ENCODE measurements at places on chromosomes 5 and 9.

GRCh38 chr9:88075966-88076285 is 62.3 kb downstream of the SPATA31C2 start:
- DNase-seq: peak; percentile 15

DNA sequence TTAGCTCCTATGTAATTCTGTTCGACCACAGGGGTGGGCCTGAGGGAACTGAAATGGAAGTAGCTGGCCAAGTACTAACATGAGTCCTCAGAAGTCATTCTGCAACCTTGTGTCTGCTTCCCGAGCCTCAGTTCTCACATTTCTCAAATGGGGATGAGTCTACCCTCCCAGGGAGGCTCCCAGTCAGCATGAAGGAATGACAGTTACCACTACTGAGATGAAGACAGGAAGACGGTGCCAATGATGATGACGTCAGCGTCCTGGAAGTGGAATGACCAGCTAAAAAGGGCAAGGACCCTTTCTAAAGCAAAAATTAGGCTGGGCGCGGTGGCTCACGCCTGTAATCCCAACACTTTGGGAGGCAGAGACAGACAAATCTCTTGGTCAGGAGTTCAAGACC is 6.8 kb downstream of the PIP5KL1 start:
- peak; percentile 96 for DNase-seq

DNA sequence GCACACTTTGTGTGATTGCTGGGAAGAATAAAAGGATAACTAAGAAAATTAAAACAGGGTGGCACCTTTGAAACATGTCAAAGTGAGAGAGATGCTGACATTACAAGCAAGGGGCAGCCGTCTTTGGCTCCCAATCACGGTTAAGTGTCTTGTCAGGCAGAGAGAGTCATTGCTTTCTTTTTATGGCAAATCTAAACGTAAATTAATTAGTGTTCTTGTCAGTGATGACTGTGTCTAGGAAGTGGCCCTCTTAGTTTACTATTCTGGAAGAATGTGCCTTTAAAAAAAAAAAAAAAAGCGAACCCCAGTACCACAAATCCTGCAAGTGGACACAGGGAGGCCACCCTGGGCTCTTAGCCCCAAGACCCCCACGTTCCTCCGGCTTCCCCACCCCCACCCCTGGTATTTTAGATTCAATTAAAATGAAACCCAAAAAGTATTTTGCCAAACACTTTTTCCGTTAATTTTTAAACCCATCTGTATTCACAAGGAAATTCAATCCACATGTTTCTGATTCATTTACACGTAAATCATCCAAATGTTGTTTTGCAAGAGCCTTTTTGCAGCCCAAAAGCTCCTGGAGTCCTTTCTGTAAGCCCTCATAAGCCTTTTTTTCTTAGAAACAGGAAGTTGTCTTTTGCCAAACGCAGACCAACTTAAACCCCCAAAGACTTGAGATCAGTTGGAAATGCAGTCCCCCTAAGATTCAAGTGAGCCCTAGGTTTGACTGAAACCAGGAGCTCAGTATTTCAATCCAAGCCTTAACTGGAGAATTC is 399.3 kb downstream of the EBF1 start:
- DNase-seq: no peak

DNA sequence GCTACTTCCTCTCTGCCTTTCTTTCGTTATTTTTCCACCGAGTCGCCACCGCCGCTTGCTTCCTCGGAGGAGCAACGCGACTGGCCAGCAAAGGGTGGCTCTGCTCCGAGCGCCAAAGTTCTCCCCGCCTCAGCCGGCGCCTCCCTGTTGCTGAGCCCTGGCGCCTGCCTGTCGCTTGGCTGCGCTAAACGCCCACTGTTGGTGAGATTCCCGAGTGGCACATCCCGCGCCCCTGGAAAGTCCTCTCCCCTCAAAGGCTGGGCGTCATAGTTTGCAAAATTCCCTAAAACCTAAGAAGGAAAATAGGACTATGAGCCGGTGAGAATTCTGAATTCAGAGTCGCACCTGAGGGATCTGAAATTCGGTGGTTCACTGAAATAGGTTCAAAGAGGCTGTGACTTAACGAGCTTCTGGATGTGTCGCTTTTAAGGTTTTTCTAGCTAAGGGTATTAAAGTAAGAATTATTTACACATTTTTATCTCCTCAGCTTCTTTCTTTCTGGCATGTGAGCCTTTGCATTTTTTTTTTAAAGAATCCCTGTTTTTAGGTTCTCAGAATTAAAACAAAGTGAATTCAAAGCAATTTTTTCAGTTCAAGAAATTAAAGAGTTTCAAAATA is at the start of gene GRIN3A:
GRIN3A (minus strand) TSS at position 82 of the 618 bp plus-strand sequence. CDS start 668 bp downstream, outside the sequence.
- no peak for DNase-seq

DNA sequence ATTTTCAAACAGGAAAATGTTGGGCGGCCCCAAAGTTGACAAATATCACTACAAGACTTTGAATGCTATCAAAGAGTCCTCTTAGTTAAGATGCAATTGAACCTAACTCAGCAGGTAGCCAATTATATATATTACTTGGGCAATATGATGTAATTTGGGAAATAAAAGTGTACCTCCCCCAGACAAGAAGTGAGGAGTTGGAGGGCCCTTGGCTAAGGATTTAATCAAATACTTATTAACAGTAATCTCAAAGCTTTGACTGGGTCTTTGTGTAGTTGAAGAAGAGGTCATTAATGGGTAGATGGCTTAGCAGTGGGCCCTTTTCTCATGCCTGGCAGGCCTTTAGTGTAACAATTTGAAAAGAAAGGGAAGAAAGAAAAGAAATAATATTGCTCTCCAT is 599.0 kb downstream of the CSNK1G3 start:
- no peak for DNase-seq

GRCh38 chr5:116616876-116617275 is 42.3 kb upstream of the SEMA6A start:
- DNase-seq: no peak

GRCh38 chr5:179533907-179534306 is 16.4 kb upstream of the RUFY1 start:
- DNase-seq: no peak

GRCh38 chr9:101524371-101524770 is 9.3 kb upstream of the RNF20 start:
- DNase-seq: no peak

DNA sequence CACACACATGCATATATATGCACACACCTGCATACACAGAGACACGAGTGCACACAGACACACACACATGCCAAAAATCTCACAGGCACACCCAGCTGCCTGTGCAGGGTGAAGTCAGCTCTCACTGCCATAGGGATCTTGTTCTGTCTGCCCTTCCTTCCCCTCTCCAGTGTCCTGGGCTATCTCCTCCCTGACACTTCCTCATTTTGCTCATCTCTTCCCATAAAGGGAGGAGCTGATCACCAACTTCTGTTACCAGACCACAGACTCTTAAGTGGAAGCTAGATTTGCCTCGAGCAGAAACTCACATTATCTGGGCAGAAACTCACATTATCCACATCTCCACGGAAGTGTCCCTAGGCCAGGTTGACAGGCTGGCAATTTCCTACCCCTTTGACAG is 28.7 kb downstream of the LCP2 start:
- no peak for DNase-seq

DNA sequence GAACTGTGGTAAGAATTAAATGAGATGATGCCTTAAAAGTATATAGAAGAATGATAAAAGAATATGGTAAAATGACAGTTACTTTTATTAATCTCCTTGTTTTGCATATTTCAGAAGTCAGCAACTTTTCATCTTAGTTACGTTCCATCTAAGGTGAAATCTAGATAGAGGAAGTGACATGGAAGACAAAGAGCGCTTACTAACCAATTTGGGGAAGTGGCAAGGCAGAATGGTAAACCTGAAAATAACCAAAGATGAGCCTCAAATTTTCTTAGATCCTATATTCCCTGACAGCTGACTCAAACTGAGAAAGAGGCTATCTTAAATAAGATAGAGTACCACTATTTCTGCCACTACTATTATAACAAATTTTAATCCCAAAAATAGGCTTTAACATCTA is 52.5 kb downstream of the FGF10 start:
- DNase-seq: no peak

- no peak for DNase-seq
These were observed 231.7 kb upstream of the CDH12 start for GRCh38 chr5:23084815-23085214.

GRCh38 chr5:100827481-100827889 is 75.6 kb downstream of the ST8SIA4 start:
- DNase-seq: peak; percentile 15

GRCh38 chr5:57499262-57500050 is 16.8 kb upstream of the ACTBL2 start:
- peak; percentile 70 for DNase-seq

DNA sequence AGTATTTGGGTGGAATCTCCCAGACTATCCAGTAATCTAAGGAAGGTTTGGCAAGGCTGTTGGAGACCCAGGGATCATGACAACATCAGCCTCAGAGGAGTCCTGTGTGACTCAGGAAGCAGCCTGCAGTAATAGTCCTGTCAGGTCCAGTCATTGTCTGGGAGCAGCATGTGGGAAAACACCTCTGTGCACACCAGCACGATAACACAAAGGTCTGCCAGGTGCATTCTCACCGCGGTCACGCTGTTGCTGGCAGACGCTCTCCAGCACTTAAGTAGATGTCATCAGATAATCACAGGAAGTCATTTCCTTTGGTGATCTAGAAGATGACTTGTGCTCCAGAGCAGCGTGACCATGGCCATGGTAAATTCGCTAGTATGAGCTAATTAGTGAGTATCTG is 99.2 kb upstream of the IQGAP2 start:
- DNase-seq: no peak

- DNase-seq: no peak
These were observed 246.0 kb downstream of the CWC27 start for GRCh38 chr5:65014769-65015168.

DNA sequence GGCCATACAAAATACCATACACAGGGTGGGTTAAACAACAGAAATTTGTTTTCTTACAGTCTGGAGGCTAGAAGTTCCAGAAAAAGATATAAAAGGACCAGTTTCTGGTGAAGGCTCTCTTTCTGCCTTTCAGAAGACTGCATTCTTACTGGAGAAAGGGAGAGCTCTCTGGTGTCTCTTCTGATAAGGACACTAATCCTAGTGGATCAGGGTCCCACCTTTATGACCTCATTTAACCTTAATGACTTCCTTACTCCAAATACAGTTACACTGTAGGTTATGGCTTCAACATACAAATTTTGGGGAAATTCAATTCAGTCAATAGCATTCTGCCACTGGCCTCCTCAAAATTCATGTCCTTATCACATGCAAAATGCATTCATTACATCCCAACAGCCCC is 351.9 kb upstream of the POU5F2 start:
- no peak for DNase-seq

DNA sequence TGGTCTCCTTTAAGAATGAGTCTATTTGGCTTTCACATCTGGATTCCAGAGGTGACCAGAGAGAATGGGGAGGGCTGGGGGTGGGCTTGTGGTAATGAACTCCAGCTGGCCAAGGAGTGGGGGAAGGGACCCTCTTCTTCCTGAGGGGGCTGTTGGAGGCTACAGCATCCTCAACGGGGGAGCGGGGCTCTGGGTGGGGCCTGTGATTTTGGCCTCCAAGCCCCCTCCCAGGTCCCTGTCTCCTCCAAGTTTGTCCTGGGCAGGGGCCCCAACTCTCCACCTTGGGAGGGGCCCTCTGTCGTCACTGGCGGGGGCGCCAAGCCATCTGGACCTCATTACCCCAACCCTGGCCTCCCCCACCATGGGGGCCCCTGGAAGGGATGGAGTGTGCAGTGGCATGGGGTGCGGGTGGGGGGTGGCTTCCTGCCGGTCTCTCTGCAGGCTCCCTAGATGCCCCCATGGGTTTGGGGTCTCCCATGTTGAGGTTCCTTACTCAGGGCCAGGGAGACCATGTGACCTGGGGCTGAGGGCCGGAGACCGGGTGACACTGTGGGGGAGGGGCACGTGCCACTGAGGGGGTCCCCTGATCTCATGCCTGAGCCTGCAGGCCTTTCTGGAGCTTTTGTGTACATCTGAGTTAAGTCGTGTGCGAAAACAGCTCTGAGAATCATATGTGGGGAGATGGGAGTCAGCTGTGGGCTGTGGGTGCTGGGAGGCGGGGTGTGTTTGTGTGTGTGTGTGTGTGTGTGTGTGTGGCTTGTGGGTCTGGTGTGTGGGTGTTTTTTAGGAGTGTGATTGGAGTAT is 32.4 kb downstream of the GOLGA2 start:
- no peak for DNase-seq

- no peak for DNase-seq
These were observed 1.5 kb downstream of the WHRN start for GRCh38 chr9:114503522-114504340.

GRCh38 chr5:115553082-115553481 is 8.5 kb upstream of the FEM1C start:
- no peak for DNase-seq

- DNase-seq: no peak
These were observed 141.3 kb downstream of the SCAMP1 start for GRCh38 chr5:78501411-78502352.

DNA sequence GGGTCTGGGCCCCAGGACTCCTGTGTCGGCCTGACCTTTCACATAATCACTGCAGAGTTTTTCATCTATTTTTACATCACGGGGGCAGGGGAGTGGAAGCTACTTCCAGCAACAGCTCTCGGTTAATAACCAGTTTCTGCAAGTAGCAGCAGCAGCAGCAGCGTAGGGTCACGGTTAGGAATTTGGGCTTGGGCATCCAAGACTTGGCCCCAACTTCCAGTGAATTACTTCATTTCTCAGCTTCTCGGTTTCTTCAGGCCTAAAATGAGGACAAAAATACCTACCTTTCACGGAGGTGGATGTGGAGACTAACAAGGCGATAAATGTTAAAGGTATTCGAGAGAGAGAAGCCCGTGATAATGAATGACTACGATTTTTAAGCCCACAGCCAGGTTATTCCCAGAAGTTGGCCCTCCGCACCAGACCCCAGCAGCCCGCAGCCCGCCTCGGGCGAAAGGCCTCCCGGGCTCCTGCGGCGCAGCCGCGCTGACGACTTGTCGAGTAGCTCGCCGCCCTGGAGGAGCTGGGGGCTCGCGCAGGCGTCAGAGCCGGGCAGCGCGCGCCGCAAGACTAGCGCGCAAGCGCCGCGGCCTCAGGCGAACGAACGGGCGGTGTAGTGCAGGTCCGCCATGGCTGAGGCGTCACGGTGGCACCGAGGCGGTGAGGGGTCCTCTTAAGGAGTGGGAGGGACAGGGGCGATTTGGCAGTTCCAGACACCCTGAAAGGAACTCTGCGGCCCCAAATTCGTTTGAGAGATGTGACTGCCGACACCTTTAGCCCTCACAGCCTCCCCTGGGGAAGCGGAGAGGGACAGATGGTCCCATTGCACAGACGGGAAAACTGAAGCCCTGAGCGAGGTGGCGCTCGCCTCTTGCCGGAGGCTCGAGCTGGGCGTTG is at the start of gene PKD2L2:
PKD2L2 (plus strand) TSS at position 595 of the 897 bp plus-strand sequence; CDS start at position 630, 35 bp downstream.
- DNase-seq: peak; percentile 73

GRCh38 chr9:131228988-131229387 is 47.3 kb downstream of the FAM78A start:
- DNase-seq: peak; percentile 82

DNA sequence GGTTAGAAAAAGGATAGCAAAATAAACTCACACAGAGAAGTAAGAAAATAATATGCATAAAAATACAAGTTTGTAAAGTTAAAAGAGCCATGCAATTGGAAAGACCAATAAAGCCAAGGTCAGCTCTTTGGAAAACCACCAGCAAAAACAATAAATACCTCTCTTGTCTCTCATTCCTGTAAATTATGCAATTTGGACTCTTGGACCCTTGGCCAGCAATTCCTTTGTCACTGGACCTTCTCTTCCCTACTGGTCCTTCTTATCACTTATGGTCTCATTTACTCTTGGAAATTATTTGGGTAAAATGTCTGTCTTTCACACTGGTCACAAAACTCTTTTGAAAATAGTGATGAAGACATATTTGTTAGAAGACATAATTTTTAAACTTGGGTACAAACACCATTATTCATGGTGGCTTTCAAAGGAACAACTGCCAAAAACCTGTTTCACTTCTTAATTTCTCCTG is 379.5 kb downstream of the TMEM232 start:
- no peak for DNase-seq

GRCh38 chr9:136021171-136021871 is 60.1 kb upstream of the UBAC1 start:
- DNase-seq: no peak
